ENCODE measurements at places on chromosomes 3 and 15.
A peak's percentile ranks its signal among the peaks of the same experiment; 100 is the strongest.

DNA sequence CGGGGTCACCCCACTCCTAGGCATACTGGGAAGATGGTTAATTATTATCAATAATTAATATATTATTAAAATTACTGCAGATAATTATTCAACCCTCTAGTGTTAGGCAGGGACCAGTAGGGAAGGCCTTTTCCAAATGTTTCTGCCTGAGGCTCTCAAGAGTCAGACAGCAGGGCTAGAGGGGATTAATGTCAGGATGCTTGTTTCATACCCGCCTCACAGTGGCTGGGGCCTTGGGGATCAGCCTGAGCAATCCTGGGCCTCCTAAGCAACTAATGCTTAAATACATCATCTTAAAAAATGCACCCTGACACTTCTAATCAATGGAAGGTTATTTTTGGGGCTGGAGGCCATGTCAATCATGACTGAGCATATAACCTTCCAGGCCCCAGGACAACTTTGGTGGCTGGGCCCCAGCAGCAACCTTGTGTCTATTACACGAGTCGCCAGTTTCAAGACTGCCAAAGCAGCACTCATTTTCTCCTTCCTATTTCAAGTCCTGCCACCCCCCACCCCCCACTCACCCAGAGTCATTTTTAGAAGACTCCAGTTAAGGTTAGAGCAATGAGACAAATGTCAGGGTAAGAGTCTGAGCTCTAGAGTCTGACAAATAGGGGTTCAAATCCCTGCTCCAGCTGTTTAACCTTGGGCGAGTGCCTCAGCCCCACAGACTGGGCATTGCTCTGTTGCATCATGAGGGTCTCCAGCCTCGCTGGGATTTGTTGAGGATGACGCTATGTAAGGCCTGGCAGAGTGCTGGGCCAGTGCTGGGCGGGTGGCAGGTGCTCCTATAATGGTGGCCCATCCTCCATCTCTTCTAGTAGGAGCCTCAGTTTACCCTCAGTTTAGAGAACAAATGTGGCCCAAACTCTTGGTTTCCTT, 6.1 kb downstream of the AMOTL2 start:
- DNase-seq, result peak; percentile 82

GRCh38 chr3:171347301-171348039, 112.7 kb downstream of the TNIK start:
- DNase-seq, result no peak

DNA sequence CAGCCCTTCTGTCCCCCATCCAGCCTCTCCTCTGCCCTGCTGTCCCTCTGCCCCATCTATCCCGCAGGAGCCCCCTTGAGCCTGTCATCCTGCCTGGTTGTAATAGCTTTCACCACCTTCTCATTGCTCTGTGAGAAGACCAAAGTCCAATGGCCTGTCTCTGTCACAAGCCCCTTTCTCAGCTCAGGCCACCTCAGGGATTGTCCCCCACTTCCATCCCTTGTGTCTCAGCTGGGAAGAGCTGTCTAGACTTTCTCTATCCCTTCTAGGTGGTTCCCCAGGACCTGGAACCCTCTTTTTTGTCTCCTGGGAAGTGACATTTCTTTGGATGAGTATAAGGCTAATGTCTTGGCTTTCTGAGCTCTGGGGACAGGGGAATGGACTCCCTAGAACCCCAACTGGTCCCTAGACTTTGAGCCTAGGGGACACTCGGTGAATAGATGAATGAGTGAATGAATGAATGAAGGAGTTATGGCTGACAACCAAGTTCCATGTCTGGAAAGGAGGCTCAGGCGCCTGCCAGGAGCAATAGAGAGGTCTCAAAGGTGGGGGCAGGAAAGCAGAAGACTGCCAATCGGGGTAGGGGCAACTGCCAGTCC, 849 bp upstream of the PRKCD start:
- no peak for DNase-seq

GRCh38 chr3:133074977-133075376, 36.8 kb downstream of the TMEM108 start:
- DNase-seq, result no peak

DNA sequence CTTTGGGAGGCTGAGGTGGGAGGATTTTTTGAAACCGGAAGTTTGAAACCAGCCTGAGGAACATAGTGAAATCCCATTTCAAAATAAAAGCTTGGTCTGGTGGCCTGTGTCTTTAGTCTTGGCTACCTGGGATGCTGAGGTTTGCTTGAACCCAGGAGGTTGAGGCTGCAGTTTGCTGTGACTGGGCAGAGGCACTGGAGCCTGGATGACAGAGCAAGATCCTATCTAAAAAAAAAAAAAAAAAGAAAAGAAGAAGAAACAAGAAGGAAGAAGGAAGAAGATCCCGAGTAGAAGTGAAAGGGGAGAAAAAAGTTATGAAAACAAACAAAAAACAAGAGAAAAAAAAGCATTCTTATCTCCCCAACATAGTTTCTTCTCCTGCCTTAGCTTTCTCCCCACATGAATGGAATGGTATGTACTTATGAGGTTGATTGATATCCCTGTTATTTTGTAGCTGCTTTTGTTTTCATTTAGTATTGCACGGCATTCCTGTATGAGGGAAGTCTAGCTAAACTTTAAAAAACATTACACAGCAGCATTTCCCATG, 42.4 kb downstream of the TMEM40 start:
- no peak for DNase-seq
